ENCODE measurements at places on chromosomes 2 and 18.

- DNase-seq = no peak
Measured at GRCh38 chr18:64398320-64398719, 249.4 kb upstream of the LINC00305 start.

DNA sequence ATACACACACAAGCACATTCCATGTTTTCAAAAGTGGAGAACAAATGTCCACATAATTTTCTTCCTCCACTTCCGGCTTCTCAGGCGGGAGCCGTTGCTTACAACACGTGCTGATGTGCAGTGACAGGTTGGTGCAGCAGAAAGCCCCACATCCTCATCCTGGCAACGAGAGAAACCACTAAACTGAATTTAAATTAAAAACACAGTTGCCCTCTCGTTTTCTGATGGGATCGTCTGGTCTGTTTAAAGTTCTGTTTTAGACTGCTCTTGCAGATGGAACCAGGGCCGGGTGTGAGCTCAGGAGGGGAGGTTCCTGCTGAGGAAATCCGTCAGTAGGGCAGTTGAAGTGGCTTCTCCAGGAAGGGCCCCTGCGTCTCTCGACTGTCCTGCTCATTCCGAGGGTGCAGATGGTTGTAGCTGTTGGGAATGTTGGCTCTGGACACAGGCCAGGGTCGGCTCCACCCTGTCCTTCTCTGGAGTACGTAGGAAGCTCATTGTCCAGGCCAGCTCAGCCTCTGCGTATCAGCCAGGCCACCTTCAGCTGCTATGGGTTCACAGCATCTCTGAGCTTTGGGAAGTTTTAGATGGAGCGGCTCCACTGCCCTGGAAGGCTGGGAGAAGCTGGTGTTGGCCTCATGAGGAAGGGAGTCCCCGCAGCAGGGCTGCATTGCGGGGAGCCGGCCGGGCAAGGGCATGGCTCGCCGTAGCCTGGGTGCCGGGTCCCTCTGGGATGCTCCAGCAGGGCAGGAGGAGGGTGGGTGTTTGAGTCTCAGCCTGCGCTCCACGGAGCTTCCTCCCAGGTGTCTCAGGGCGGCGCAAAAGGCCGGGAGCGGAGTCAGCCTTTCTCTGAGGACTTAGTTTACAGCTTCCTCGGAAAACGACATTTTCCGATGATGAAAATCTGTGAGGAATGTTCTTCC, 58.3 kb downstream of the NFATC1 start:
- DNase-seq = no peak

GRCh38 chr18:512957-513356, 12.5 kb upstream of the COLEC12 start:
- DNase-seq = no peak

GRCh38 chr2:61993422-61994024, 88.0 kb downstream of the COMMD1 start:
- no peak for DNase-seq

DNA sequence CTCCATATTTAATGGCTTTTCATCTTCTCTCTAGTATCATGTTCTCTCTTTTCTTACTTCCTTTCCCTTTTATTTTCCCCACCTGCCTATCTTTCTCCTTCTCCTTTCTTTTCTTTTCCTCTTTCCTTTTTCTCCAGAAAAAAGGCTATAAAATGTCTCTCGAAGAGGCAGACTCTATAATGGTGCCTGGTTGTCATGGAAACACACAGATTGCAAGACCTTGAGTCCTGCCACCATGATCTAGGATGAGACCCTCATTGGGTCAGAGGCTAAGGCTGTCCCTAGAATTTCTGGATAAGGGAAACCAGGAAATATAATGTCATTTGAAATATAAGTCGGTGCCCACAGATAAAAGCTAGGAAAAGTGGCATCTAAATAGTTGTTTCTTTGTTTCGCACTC, 36.5 kb upstream of the LHCGR start:
- no peak for DNase-seq

GRCh38 chr2:151091583-151091982, 170.1 kb downstream of the RBM43 start:
- no peak for DNase-seq
